Omental fat pad (tissue), 4 donors: ENCODE measurements at places on chromosomes 5 and 9.

GRCh38 chr5:57931807-57932206 lies 449.2 kb upstream of the ACTBL2 start:
- DNase-seq = no peak

DNA sequence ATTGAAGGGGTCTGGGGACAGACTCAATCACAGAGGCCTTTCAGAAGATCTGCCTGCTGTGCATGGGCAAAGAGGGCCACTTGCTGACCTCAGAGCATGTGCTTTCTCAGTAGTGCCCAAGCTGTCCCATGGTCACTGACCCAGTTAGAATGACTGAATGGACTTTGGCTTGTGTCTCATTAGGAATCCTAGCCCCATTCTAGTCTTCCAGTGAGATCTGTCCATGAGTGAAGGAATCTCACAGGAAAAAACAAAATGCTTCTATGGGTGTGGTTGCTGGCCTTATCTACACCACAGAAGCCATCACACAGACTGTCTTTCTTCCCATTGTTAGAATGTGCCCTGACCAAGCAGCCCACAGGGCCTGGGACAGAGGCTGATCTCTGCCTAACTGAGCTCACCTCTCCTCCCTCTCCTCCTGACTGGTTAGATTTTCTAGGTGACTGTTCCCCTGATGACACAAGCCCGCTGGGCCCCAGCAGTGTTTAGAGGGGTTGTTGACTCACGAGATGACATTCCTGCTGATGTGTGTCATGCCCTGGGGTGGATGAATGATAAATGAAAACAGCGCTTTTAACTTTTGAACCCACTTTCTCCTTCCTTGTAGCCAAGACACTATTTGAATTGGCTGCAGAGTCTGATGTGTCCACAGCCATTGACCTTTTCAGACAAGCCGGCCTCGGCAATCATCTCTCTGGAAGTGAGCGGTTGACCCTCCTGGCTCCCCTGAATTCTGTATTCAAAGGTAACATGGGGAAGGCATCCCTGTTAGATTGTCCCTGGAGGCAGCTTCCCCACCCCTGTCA lies 24.8 kb downstream of the TGFBI start:
- no peak for DNase-seq

DNA sequence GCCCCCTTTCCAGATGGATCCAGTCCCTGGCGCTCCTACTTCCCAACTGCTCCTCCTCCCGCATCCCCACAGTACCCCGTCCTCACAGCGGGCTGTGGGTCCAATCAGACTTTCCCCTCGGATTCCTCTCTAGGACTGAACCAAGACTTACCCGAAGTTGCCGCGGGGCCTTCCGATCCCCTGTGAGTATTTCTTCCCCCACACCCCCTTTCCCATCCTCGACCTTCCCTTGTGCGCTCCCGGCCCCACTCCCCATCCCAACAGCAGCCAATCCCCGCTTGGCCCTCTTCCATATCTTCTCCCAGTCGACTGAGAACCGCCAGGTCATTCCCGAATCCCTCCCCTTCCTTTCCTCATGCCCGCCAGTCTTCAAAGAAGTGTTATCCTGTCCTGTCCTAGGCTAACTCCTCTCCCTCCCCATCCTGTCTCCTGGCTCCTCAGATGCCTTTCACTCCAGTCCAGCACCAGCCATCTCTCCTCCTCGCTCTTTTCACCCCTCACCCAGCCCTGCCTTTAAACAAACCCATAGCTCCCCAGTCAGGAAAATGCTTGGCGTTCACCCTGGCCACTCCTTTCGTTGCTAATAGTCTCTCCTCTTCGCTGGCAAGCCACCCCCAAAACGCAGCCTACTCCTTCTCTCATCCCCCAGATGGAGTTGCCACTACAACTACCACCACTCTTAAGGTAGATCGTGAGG lies 646 bp downstream of the SWI5 start:
- no peak for DNase-seq

DNA sequence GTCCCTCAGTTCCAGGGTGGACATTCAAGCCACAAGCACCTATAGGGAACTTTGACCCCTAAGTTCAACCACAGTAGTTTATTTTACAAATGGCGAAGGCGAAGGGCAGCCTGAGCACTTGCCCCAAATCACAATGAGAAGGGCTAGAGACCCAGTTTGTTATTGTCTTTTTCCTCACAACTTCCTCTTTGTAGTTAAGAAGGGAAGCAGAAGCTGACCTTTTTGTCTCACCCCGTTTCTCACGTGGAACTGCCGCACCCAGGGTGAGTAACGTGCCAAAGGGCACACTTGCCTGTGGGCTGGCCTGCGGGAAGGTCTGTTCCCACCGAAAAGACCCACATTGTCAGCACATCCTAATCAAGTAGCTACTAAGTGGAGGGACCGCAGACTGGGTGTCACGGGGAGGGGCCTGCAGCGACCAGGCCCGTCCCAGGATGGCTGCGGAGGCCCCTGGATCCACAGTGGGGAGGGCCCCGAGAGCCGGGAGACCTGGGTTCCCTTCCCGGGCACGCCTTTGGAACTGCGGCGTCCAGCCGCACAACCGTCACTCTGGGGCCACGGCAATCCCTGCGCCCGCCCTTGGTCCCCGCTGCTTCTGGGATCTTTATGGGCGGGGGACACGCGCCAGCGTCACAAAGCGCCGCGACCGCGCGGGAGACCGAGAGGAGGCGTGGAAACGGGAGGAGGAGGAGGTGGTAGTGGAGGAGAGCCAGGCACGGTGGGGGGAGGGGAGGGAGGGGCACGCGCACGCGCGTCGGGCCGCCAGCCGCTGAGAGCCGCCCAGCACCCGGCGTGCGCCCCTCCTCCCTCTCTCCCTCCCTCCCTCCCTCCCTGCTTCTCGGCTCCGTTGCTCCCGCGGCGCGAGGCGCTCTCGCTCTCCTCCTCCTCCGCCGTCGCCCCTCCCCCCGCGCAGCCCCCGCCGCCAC lies at the start of gene UBE2R2:
Gene UBE2R2 (plus strand): TSS at position 834 of the 926 bp plus-strand sequence. CDS start 598 bp downstream, outside the sequence.
- peak; percentile 73 for DNase-seq

- no peak for DNase-seq
Measured at GRCh38 chr5:14450018-14450524, 131.5 kb upstream of the OTULINL start.

DNA sequence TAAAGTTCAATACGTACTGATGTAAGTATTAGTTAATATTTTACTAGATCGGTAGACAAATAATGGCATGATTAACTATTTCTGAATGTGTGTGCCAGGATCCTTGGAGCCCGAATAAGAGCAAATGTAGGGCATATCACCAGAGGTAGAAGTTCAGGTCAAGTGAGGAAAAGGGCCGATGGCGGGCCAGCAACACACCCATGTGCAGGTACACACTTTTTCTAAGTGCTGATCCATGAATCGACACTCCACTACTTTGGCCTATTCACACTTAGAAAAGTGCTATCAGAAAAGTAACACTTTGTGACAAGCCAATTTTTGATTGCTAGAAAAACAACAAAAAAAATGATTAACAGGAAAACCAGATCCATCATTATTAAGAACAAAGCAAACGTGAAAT lies 150.3 kb downstream of the AUH start:
- no peak for DNase-seq

DNA sequence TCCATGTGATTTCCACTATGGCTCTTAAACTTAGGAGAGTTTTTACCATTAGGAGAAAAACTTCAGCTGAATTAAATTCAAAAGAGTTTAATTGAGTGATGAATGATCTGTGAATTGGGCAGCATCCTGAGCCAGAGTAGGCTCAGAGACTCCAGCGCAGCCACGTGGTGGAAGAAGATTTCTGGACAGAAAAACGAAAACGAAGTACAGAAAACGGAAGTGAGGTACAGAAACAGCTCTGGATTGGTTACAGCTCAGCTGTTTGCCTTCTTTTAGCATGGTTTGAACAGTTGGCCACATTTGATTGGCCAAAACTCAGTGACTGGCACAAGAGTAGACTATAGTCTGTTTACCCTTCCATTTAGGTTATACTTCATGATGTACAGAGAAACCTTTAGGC lies 69.2 kb upstream of the PLPP1 start:
- no peak for DNase-seq

GRCh38 chr9:104817437-104817836 lies 53.5 kb downstream of the NIPSNAP3B start:
- DNase-seq = no peak

DNA sequence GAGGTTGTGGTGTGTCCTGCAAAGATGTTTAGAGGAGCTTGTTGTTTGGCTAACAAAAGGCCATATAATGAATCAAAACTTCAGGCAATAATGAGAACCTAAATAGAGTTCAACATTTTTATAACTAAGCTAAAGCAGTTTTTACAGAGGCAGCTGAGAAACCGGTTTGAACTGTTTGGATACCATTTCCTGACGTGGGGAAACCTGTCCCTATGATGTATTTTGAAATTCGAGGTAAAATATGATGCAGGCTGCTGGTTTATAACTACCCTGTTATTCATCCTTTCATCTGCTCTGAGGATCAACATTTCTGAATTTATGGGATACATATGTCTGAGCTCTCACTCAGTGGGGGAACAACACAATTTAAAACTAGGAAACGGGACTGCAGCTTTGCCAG lies 289.5 kb upstream of the IRX2 start:
- no peak for DNase-seq

- DNase-seq = no peak
Measured at GRCh38 chr5:45162974-45163373, 354.2 kb downstream of the MRPS30 start.

- no peak for DNase-seq
Measured at GRCh38 chr5:169719360-169720314, 82.6 kb downstream of the DOCK2 start.

- DNase-seq = no peak
Measured at GRCh38 chr5:131627207-131627865, 7.7 kb downstream of the RAPGEF6 start.

DNA sequence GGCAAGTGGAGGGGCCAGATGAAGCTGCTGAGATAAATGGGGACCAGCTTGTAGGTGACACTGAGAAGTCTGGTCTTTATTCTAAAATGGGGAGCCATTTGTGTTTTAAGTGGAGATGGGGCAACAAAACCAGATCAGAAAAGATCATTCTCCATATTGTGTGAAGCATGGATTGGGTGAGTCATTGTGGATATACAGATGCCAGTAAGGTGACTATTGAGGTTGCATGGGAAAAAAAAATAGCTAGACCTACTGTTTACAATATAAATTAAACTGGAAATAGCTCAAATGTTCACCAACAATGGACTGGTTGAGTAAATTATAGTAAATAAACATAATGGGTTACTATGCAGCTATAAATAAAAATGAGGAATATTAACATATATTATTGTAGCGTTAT lies 5.4 kb upstream of the MAP1B start:
- DNase-seq = no peak

DNA sequence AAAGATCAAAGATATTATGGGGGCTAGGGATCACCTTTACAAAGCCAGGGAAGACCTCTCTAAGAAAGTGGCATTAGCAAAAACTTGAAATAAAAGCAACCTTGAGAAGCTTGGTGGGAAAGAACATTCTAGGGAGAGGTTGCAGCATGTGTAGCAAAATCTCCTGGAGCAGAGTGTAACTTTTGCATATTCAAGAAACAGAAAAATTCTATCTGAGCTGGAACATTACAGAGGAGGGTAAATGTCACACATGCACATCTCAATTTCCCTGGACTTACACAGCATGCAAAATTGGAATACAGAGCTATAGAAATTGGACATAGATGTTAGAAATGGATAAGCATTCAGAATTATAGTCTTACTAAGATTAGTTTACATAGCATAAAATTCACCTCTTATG lies 510.0 kb downstream of the CETN3 start:
- DNase-seq = no peak

DNA sequence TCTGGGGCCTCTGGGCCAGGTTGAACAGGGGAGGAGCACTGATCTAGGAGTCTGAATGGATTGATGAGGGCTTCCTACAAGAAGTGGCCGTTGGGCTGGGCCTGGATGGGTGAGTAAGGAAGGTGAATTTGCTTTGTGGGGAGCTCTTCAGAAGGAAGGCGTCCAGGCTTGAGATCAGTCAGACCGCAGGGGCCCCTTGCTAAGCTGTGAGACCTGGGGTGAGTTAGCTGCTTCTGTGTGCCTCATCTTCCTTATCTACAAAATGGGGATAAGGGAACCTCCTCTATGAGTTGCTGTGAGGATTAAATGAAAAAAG lies 1.1 kb upstream of the SYNPO start:
- no peak for DNase-seq

DNA sequence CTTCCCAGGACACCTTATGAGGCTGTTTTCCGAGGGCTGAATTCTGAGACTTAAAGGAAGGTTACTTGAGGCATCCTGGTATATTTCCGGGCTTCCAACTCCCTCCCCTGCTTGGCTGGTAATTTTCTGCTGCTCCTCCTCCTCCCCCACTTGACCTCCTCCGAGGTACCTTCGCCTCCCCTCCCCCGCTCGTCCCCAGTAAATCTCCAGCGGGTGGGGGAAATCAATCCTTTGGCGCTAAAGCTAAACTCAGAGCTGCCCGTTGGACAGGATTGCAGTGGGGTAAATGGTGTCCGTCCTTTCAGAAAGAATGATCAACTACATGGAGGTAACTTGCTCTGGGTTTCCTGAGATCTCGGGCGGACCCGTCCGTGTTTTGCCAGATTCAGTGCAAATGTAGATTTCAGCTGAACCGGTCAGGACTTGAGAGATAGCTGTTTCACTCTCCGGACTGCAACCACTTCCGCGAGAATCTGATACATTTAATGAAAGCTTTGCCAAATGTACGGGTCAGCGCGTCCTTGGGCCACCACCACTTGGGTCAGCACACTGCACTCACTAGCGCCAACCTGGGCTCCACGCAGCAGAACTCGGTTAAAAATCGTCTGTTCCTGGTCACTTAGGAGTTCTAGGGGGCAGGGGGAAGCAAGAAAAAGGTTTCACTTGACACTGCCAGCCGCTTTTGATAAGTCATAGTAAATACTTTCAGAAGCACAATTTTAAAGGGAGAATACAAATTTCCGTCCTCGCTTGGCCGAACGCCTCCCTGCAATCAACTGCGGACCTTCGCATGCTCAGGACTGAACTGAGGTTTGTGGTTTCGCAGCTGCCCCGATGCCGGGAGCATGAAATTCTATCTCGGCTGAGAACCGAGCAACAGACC lies 4.6 kb upstream of the ISL1 start:
- no peak for DNase-seq

DNA sequence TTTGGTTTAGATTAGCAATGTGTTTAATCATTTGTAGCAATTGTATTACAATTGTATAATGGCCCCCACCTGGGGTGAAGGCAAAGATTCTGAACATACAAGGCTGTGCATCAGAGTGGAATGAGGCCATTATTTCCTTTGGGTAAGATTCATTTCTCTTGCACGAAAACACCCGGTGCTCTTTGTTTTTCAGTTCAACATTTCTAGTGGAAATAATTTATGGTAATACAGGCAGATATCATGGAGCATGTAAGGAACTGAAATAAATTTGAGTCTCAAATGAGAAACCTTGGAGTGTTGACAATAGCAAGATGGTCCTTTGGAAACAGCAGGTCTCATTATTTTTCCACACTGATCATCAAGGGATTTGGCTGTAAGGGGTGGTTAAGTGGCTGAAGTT lies 475.9 kb downstream of the GABRG2 start:
- DNase-seq = no peak

- no peak for DNase-seq
Measured at GRCh38 chr9:37998881-37999587, 70.0 kb downstream of the SHB start.
